DMS153 (cell line): ENCODE measurements at places on chromosomes 5 and 9.

DNA sequence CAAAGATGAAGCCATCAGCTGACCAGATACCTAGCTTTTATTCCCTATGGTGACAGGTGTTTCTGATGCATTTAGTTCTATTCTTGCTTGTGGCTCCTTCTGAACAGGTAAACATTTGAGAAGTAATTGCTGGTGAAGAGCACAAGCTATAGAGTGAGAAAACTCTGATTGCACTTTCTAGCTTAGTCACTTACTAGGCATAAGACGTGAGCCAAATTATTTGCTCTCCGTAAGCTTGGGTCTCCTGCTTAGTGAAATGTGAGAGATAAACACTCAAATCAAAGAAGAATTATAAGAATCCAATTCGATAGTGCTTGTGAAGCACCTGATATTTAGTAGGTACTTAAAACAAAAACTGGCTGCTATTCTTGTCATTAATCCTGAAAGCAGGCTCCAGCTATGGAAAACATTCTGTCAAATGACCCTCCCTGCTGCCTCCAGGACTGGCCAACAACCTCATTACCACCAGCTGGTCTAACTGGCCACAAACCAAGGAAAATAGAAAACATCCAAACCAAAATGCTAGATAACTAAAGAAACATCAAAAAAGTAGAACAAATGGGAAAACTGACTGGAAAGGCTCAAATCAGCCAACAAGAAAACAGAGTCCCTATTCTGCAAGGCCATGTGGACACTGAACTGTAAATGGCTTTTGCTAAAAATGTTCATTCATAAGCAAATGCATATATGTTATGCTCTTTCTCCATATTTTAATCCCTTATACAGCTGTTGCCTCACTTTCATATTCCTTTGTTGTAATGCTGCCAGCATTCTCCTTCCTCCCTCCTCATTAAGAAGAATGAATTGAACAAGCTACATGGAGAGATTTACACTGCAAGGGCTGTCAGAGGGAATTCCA, 616.1 kb downstream of the DTWD2 start:
- no peak for DNase-seq

DNA sequence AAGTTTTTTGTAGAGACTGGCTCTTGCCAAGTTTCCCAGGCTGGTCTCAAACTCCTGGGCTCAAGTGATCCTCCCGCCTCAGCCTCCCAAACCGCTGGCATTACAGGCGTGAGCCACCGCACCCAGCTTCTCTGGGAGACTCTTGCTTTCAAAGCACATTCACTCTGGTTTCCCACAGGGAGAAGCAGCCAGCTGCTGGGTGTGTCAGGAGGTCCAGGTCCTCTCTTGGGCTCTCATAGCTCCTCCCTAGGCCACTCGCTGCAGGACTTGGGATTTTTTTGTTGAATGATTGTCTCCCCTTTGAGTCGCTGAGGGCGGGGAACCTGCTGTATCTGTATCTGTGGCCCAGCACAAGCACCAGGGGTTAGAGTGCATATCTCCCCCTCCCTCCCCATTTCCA, 68.4 kb upstream of the RAPGEF1 start:
- DNase-seq: no peak

DNA sequence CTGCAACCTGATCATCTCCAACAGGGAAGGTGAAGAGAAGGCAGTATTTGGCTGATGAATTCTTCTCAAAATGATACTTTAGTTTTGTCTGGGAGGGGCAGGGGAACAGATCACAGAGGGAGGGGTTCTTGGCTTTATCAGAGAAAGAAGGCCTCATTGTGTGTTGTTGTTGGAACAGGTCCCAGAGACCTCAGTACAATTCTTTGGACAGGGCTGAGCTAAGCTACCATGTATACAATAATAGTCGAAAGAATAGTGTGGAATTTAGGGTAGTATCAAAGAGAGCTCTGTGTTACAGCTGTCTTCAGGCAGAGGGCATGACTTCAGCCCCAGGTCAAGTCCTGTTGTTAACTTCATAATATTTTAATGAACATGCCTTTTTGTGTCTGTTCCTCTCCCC, 39.9 kb downstream of the ARHGAP26 start:
- no peak for DNase-seq

DNA sequence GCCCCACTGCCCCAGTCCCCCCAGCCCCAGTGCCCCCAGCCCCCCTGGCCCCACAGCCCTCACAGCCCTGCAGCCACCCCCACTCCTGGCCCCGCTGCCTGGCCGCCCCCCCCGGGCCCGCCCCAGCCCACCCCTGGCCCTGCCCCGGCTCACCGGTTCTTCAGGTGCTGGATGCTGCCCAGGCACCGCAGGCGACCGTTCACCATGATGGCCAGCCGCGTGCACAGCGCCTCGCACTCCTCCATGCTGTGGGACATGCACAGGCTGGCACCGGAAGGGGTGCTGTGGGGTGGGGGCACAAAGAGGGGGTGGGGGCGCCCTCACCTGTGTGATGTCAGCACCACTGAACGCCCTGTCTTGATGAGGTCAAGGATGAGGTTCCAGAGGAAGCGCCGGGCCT, 12.8 kb upstream of the CLIC3 start:
- DNase-seq: no peak

DNA sequence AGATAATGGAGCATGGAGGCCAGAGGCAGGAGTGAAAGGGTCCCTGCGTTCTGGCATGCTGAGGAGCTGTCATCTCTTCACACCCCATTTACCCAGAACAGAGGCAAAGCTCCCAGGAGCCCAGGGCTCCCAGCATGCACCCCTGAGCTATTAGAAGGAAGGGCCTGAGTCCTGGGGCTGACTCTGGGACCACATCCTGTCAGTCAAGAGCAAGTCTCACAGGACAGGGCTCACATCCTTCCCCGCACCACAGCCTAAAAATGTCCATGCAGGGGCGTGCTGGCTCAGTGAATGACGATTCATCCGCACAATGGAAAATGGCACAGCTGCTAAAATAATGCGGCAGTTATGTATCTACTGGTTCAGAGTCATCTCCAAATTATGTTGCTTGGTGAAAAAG, 31.4 kb downstream of the CAMK2A start:
- no peak for DNase-seq

DNA sequence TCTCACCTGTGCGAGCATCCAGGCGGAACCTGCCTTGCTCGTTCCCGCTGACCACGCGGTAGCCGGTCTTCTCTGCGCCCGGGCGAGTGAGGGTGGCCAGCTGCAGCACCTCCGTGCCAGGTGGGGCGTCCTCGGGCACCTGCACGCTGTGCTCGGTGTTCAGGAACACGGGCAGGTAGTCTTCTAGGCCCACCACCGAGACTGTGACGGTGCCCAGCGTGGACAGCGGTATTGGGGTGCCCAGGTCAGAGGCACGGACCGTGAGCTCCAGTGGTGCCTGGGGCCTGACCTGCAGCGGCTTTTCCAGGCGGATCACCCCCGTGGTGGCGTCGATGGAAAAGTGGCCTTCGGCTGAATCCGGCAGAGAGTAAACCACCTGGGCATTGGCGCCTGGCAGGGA, 59.5 kb downstream of the FAT2 start:
- DNase-seq: no peak

GRCh38 chr9:86351880-86352279, 2.3 kb downstream of the TUT7 start:
- DNase-seq: no peak

GRCh38 chr9:131503626-131504465, 1.1 kb downstream of the POMT1 start:
- no peak for DNase-seq

GRCh38 chr9:72808446-72808768, 144.4 kb downstream of the ALDH1A1 start:
- DNase-seq: no peak
